ENCODE measurements at places on chromosomes 13 and 19.

- DNase-seq = no peak
Observed at GRCh38 chr13:41315443-41316047, 4.5 kb downstream of the NAA16 start.

DNA sequence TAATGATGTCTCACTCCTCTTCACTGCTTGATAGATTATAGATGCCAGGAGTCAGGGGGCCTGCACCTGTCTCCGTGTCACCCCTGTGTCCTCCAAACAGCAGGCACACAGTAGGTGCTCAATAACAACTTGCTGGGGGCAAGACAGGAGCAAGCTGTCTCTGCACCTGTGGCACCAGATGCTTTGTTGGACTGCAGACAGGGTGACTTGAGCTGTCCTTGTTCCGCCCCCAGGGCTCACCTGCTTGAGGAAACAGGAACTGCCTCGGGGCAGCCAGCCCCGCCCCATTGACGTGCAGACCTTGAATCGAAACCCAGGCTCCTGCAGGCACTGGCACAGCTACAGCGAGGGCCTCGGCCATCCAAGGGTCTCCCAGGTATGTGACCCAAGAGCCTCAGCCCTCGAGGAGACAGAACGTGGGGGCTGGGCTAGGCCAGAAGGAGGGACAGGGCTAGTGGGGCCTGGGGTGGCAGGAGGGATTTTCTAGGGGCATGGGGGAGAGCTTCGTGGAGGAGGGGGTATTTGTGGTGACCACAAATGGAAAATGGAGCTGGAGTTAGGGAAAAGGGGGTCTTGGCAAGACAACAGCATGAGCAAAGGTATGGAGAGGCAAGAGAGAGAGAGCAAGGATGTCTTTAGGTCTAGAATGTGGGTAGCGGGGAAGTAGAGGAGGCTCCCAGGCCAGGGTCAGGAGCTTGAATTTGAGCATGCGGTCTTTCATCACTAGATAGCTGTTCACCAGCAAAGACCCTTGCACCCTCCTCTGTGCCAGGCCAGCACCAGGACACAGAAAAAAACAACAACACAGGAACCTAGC is at the start of gene HSH2D:
HSH2D (plus strand) TSS at position 287 of the 817 bp plus-strand sequence. CDS start 5,066 bp downstream, outside the sequence.
- peak; percentile 30 for DNase-seq

GRCh38 chr19:4061683-4062418 is 4.8 kb downstream of the ZBTB7A start:
- DNase-seq = no peak

GRCh38 chr13:113091891-113092775 is 13.5 kb upstream of the F7 start:
- DNase-seq = no peak

DNA sequence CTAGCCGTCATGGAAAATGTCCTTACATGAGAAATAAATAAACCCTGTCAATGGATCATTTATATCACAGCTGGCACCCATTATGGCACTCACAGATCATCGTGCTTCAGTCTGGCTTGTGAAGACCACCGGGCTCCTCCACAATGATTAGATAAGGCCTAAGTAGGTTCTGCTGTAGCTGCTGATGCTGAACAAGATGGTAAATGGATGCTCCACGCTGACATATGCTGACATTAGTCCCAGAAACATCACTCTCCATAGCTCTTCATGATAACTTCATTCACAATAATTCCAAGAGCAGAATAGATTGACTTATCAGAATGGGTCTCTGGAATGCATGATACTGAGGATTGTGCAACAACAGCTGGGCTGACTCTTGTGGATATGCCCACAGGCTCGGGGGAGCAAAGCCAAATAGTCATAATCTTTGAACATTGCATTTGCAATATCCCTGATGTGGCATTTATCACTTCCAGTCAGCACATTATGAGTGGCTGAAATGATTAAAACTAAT is 63.8 kb upstream of the RXFP2 start:
- DNase-seq = no peak

- no peak for DNase-seq
Observed at GRCh38 chr13:97889803-97890202, 63.7 kb upstream of the IPO5 start.

GRCh38 chr13:46901721-46902120 is 4.9 kb upstream of the HTR2A start:
- DNase-seq = no peak

DNA sequence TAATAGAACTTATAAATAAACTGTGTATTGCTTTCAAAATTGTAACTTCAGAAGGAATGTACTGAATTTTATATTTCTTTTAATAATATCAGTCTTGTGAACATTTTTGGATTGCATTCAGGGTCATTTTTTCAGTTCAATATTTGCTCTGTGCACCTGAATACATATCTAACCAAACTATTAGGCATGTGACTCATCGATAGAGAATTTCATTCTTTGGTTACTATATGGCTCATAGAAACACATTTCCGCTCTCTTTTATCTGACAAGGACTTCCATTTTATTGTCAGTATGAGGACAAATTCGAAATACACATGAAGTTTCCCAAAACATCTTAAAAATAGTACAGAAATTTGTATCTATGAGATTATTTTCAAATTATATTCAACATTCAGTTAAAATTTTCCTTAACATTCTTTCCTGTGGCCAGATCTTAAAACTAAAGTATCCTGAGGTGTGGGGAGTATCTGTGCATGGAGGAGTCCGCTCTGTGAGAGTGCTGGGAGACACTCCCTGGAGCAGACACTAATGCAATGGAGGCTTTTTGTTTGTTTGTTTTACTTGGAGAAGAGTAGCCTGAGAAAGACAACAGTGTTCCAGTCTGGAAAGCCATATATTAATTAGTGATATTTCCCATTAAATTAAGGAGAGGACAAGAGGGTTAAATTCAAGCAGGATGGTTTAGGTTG is 483.6 kb downstream of the PCDH20 start:
- no peak for DNase-seq

GRCh38 chr13:30504081-30504480 is 38.3 kb upstream of the HMGB1 start:
- DNase-seq = no peak

DNA sequence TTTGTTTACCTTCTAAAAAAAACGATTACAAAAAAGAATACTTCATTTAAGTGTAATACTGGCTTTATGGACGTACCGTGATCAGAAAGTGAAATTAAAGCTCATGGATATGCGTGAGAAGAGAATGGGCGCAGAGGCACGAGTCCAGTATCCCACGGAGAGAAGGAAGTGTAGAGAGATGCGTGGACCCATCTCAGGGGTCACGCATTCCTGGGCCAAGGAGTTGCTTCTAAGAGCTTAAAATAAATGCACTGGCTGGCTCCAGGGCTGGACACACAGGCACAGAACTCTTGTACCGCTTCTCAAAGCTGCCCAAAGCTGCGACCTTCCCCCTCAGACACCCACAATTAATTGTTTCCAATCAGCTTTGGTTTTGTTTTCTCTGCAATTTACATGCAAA is 8.7 kb upstream of the SPC24 start:
- no peak for DNase-seq

DNA sequence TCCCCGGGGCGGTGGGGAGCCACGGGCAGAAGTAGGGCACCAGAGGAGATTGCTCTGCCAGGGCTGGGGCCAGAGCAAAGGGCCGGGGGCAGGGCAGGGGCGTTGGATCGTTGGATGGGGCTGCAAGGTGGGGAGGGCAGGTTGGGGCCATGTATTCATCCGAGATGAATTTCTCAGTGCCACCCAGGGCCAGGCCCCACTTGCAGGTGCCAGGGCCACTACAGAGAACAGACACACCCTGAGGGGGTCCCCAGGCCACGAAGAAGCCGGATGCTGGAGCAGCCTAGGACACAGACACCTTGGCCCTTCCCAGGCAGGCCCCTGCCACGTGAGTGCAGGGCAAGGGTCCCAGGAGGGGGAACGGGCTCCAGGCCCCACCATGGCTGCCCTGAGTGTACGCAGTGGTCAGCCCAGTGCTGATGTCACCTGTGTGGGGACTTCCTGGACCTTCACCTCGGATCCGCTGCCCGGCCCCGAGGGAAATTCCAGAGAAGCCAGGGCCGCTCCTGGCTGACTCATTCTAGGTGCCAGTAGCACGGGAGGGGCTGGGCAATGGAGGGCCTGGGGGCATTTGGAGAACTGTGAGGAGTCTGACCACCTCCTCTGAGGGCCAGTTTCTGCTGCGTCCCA is 9.6 kb upstream of the SBNO2 start:
- DNase-seq = no peak

DNA sequence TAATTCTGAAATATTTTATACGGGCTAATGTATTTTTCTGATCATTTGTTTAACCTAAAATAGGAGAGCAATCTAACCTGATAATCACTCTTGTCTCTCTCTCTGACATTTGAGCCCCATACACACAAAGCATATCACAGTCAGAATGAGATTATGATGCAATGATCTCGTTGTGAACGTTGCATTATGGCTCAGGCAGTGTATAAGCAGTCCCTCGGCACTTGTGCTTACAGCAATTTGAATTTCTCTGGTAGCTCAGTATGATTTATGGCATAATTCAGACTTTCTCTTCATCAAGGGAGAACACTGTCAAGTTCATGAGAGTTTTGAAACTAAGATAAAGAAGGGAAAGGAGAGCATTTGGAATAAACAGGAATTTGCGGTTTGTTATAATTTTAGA is 256.1 kb downstream of the DACH1 start:
- DNase-seq = peak; percentile 8

DNA sequence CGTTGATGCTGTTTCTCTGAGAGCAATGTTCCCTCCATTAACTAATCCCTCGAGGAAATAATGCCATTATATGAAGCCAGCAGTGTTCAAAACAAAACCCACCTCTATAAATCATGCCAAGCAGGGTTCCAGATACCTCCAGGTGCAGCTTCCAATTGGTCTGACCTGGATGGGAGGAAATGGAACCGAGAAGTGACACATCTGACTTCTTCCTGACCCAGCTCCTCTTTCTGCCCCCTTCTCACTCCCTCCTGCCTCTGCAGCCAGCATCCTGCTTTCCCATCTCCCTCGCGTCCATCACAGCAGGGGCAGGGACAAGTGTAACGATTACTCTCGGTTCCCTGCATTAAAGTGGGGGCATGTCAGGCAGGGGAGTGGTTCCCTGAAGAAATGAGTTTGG is 37.5 kb downstream of the HSPH1 start:
- no peak for DNase-seq

DNA sequence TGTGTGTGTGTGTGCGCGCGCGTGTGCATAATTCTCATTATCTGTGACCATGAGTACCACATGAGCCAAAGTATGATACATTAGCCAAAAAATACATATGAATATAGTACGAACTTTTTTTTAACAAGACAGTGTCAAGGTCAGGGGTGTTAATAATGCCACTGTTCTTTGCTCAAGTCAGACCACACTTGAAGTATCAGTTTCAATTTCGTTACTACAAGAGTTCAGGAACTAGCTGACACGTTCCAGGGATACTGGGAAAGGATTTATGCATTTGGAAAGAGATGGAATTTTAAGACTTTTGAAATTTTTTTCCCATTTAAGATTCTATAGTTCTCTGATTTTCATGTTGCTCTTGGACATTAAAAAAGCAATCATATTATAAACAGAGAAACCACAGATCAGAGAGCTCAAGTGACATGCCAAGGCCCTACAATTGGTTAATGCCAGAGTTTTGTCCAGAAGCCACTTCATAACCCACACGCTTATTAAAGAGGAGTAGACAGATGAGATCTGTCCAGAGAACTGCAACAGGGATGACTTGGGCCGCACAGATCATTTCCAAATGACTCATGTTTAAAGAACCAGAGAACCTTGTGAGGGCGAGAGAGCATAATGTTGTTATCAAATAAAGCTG is 718.8 kb upstream of the SGCG start:
- DNase-seq = no peak

GRCh38 chr13:41246969-41247680 is 16.3 kb downstream of the MTRF1 start:
- no peak for DNase-seq

- no peak for DNase-seq
Observed at GRCh38 chr19:28641395-28641794, 571.6 kb downstream of the UQCRFS1 start.

DNA sequence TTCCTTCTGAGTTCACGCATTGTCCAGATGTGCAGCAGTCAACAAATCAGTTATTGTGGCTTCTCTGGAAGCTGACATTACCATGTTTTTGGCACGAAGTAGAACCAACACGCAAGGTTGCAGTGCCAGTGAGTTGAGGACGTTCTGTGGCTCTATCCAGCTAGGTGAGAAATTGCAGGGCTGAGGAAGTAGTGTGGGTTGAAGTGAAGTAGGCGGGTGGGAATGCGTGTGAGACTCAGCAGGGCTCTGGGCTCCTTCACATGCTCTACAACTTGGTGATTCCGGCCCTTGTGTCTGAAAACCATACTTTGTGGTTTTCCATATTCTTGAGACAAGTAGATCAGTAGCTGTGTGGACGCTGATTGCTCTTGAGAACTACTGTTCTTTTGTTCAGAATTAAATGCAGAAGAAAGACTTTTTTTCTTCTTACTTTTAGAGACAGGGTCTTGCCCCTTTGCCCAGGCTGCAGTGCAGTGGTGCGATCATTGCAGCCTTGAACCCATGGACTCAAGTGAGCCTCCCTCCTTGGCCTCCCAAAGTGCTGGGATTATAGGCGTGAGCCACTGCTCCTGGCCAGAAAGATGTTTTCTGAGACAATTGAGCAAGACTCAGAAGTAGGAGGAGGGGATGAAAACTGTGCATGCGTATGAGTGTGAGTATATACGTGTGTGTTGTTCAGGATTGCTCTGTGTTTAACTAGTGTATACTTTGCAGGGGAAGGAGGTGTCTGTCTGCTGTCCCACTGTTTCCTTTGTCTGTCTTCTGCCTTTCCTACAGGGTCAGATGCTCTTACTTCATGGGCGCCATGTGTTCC is 46.2 kb downstream of the GATAD2A start:
- no peak for DNase-seq

- DNase-seq = no peak
Observed at GRCh38 chr13:113750554-113751399, 8.2 kb upstream of the TMEM255B start.

DNA sequence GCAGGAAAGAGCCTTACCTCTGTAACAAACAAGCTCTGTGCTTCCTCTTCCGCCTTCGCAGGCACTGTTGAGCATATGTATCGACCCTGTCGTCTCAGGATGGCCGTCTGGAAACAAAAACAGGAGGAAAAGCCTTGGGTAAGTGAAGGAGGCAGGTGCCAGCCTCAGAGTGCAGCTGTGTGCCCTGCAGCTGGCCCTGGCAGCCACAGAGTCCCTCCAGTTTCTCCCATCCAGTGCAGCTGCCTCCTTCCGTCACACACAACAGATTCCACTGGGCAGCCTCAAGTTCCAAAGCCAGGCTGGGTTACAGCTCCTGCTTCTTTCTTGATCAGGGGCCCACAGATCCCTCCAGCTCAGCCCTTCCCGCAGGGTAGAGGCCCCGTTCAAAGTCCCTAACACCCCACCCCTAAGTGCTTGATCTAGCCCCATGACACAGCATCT is 47.7 kb downstream of the DOCK9 start:
- no peak for DNase-seq

All from bone marrow (tissue), 2 donors.